Breast epithelium (tissue), 4 donors: ENCODE measurements at places on chromosomes 3 and 15. TPM values are rescaled to one million over a fixed set of nuclear protein-coding genes. Genes with fewer than 3 reads are reported as not detected.

Gene CILP
- total RNA-seq, result 24.6 TPM

Gene ANKDD1A
- 7.2 TPM for total RNA-seq

DNA sequence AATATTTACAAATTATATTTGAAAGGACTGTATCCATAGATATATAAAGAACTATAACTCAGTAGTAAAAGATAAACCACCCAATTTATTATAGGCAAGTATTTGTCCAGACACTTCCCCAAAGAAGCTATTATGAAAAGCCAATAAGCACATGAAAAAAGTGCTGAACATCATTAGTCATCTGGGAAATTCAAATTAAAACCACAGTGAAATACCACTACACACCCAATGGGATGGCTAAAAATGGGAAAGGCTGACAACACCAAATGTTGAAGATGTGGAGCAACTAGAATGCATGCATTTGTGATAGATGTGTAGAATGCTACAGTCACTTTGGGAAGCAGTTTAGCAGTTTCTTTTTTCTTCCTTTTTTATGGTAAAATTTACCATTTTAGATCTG lies 147.0 kb downstream of the PDE8A start:
- no peak for DNase-seq

DNA sequence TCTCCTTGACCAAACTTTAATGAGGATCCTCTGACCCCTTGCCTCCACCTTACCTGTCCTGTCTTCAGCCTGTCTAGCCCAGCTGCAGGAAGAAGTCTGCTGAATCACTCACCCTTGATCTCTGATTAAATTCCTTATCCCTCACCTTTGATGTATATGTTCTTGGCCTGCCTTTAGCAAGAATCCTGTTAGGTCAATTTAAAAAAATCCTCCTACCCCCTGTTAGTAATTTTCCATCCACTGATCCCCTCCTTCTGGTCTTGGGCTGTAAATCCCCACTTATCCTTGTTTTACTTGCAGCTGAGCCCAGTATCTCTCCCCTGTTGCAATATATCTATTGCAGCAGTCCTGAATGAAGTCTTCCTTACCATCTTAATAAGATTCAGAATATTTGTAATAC lies 39.0 kb downstream of the MYH15 start:
- no peak for DNase-seq

GRCh38 chr15:95247071-95247984 lies 1016.0 kb downstream of the MCTP2 start:
- DNase-seq, result no peak

DNA sequence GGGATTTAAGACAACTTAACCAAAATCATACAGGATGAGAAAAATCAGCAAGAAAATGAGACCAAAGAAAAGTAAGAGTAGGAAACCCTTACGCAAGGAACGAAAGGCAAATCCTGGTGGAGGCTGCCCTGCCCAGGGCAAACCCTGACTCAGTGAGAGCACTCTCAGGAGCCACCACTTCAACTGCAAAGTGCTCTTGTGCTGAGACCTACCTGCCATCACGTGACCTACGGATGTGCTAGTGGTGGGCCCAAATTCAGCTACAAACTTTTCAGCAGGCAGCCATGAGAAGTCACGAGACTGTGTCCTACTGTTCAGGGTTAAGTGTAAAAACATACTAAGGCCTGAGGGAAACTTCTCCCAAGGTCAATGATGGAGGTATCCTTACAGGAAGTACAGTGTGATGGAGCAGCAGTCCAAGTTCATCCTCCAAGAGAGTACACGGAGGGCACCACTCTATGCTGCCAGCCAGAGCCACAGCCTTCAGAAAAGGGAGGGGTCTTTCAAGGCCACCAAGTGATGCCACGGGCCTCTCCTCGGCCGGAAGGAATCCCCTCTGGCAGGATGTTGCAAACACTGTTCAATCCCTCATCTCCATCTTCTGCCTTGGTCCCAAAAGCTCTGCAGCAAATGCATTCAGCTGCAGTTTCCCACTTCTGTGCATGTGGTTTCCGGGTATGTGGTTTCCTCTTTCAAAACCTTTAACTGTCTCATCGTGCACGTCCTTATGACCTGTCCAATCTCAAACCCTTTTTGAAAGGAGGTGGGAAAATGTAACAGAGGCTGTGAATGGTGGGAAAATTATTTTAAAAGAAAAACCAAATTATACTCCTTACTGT lies 9.5 kb downstream of the CHSY1 start:
- DNase-seq, result no peak

DNA sequence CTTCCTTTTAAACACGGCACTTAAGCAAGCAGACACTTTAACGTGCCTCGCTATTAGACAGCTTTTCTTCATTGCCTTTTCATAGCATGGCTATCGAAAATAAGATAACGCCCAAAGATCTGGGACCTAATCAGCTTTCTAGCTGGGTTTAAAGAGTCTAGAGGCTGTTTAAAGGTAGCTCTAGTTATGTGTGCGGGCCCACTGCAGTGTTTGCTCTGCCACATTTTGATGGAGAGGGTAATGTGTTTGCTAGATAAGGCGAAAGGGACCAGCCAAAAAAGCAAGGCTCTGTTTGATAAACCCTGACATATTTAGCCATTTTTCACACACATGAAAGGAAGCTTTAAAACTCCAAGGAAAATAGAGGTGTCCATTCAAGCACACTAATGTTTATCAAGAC lies 91.6 kb downstream of the NR2F2 start:
- no peak for DNase-seq
